ENCODE measurements at places on chromosomes 1 and 21.

GRCh38 chr1:232590744-232591082, 39.2 kb downstream of the SIPA1L2 start:
- no peak for DNase-seq

DNA sequence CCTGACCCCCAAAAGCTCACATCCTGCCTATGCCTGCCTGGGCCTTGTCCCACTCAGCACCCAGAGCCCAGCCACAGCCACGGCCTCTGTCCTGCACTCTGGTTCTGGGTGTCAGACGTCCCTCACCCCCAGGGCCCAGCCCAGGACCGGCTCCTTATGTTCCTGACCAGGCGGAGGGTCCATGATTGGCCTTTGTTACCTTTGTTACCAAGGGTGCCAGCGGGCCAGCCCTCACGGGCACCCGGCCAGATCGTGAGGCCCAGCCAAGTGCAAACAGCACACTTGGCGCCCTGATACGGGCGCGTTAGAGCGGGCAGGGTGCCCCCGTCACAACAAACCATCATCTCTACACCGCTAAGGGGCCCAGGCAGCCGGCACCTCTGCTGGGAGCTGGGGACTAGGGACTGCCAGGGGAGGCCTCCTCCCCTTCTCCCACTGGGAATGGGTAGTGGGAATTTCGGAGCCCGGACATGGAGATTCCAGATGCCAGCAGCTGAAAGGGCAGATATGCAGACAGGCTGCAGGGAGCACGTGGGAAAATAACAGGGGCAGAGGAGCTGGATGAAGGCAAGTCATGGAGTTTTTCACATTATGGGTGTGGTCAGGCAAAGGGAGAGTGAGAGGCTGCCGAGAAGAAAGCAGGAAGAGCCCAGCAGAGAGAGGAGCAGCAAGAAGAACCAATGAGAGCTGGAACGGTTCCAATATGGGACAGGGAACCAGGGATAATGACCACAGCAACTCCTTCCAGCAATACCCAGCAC, 22.1 kb downstream of the HSPG2 start:
- peak; percentile 68 for DNase-seq

- no peak for DNase-seq
Observed at GRCh38 chr1:34286511-34286910, 109.8 kb downstream of the C1orf94 start.

DNA sequence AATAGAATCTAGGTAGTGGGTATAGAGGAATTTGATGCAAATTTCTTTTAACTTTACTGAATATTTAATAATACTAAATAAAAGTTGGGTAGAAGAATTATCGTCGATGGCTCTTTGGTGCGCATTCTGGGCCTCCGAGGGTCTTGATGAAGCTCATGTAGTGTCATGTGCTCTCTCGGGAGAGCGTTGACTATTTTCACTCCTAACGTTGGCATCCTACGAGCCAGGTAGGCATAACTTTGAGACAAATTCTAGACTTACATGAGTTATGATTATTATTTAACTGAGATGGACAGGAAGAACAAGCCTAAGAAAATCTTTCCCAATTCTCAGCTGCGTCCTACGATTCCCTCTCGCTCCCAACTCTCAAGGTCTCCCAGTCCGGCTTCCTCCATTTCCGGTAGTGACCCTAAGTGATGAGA, 550 bp upstream of the PCAT6 start:
- no peak for DNase-seq

DNA sequence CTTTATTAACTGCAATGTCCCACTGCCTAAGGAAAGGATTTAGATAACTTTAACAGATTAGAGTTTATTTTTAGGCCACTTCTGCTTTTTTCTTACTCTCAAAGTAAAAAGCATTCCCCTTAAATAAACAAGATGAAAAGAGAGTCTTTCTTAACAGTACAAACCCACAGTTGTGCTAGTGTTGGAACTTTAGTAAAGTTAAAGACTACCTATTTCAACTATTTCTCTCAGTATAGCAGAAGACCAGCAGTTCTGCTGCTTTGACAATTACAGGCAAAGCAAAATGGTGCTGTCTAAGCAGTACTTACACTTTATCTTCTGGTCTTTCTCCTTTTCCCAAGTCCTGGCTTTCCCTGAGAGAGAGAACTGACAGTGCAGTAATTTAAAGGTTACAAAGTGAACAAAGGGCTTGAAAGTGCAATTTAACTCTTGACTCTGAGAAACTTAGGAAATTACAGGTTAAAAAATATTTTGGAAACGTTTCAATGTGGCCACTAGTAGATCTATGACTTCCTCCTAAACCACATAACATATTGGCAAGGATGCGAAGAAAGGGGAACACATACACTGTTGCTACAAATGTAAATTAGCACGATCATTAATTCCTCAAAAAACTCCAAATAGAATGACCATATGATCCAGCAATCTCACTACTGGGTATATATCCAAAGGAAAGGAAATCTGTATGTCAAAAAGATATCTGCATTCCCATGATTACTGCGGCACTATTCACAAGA, 135.4 kb upstream of the POGK start:
- DNase-seq = no peak

DNA sequence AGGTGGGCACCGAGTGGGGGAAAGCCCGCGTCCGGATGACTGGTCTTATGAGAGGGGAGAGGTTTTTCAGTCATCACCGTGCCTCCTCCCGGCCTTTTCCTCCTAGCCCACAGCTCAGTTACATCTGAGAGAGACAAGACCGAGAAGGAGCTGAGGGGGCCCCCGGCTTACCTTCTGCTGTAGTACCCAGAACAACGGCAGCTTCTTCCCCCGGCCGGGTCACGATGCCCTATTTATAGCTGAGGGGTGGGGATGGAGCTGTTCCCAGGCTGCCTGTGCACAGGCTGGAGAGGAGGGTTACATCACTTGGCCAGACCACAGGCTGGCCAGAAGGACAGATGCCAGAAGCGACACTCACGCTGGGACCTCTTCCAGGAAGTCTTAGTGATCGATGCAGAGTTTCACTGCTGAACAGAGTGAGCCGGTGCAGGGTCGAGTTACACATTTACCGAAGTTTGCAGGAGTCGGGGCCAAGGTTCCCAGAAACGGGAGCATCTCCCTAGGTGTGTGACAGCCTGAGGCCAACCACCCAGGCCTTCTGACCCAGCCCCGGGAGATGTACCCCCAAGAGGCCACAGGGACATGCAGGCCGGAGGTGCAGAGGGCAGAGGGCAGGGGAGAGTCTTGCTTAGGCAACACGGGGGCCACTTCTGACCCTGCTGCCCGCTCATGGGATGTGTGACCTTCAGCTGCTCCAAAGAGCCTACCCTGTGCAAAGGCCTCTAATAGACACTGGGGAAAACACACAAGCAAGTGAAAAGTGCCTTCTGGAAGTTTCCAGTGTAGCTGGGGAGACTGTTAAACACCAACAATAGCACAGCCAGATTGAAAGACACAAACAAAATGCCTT, at the start of gene AGT:
Gene AGT, minus strand, starts transcription at position 208 of the 850 bp plus-strand sequence. CDS start 3,299 bp downstream, outside the sequence.
- DNase-seq = no peak

Data from K562 (cell line).